ENCODE measurements at places on chromosomes 4 and X.

DNA sequence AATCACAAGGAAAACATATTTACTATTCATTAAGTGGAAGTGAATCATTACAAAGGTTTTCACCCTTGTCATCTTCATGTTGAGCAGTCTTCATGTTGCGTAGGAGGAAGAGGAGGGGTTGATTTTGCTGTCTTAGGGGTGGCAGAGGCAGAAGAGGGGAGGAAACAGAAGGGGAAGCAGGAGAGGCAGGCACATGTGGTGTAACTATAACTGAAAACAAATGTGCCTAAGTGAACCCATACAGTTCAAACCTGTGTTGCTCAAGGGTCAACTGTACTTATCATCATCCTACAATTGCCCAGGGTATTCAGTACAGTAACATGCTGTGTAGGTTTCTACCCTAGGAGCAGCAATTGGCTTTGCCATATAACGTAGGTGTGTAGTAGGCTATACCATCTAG lies 47.2 kb downstream of the SYNPO2 start:
- DNase-seq: no peak

DNA sequence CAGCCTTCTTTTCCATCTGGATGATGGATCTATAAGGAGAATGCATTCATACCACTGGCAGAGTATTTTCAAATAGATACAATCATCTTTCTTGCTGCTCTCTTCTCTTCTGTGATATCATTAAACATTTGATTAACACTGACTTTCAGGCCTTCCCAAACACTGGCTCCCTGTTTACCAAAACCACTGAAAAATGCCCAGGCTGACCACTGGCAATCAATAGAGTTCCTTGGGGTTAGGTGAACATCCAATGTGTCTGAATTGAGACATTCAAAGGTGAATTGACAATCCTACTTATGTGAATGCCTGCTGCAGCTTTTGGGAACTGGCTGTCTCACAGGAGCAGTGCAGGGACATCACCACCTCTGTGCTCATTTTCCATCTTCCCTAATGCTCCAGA lies 168.3 kb downstream of the ENOX2 start:
- no peak for DNase-seq

- no peak for DNase-seq
Measured at GRCh38 chrX:46179748-46180147, 365.5 kb downstream of the ZNF674 start.

DNA sequence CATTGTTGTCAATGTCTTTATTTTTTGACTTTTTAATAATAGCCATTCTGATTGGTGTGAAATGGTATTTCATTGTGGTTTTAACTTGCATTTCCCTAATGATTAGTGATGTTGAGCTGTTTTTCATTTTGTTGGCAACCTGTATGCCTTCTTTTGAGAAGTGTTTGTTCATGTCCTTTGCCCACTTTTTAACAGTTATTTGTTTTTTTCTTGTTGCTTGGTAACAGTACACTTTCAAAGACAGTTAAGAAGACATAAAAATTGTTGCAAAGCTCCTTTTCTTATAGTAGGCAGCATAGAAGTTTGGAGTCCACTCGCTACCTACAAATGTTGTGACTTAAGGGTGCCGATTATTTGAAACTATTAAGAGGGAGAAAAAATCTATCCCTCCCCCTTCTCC lies 48.7 kb upstream of the SLC7A11 start:
- DNase-seq: no peak

DNA sequence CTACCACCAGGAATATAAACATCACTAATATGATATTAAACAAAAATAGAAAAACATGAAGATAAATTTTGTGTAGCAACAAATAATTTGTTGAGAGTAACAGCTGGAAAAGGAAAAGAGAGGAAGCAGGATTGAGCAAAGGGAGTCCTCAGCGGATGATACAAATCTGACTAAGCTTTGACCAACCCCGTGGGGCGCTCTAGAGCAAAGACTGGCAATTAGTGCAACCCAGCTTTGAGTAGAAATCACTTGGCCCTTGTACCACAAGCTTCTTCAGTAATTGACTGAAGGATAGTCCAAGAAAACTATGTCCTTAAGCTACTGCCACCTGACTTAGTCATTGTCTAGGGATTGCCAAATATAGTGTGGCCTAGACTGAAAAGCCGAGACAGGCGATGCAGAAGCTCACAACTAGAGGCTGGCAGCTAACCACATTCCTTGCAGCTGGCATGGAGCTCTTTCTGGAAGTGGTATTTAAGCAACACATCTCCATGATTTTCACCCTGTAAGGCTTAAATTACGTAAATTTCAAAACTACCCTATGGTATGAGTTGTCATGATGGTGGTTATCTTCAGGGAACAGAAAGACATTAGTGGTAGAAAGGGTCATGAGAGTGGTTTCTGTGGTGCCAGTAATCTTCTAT lies 396.0 kb downstream of the PDGFC start:
- no peak for DNase-seq

DNA sequence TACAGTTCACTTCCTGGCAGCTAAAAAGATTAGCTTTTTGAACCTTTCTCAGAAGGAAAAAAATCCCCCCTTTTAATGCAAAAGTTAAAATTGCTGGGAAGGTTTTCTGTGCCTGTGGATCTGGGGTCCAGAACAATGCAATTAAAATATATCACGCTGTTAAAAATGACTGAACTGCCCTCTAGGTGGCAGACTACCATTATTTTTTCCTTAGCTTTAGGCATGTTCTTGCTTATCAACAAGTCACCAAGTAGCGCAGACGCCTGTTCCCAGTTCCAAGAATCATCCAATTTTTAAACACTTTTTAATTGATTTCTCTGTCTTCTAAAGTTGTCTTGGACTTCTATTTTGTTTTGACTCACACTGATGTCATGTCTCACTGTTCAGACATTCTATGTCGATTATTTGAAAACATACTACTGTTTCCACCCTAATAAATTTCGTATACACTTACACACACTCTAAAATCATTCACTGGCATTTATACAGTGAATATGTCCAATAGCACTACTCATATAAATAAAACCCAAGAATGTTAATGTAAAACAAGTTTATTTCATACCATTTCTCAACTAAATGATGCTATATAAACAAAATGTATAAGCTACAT lies 661.6 kb downstream of the RAPGEF2 start:
- peak; percentile 33 for DNase-seq

- DNase-seq: no peak
Measured at GRCh38 chr4:75142382-75142781, 209.5 kb downstream of the PARM1 start.

DNA sequence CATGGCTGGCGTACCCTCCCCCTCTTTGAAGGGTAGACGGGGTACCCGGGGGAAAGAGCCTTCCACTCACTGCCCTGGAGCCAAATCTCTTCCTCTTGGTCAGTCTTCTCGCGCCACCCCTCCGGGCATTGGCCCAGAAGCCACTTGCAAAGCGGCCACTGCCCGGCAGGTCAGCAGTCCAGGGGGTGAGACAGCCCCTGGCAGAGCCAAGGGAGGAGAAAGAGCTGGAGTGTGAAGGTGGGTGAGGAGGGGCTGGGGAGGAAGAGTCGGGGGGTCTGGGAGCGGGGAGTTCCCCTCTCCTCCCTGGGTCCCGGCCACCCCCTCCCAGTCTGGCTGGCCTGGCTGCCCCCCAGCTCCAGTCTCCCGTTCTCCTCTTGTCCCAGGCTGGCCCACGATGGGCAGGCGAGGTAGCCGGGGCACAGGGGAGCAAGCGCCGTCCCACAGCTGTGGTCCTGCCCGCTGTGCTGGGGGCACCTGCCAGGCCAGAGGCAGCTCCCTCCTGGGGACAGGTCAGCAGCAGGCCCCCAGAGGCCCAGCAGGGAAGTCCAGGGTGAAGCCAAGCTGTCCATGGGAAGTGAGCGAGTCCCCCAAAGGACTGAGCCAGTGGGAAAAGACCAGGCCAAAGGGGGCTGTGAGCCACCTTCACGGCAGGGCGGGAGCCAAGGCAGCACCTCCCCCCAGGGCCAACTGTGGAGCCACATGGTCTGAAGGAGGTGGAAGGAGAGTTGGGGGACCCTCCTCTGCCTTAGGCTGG lies 21.6 kb upstream of the DUSP9 start:
- DNase-seq: no peak
